ENCODE measurements at places on chromosomes 11 and 22.

- DNase-seq, result no peak
Observed at GRCh38 chr11:26572770-26573402, 823 bp upstream of the MUC15 start.

- peak; percentile 49 for DNase-seq
Observed at GRCh38 chr11:116558504-116559211, 214.1 kb downstream of the BUD13 start.

- no peak for DNase-seq
Observed at GRCh38 chr11:47233051-47233450, 15.6 kb downstream of the ACP2 start.

- no peak for DNase-seq
Observed at GRCh38 chr11:68538025-68538424, 77.5 kb downstream of the PPP6R3 start.

All from GM04503 (cell line).